ENCODE measurements at places on chromosomes 2 and 18.

GRCh38 chr2:60855989-60856669, 25.2 kb upstream of the REL start:
- DNase-seq: no peak

DNA sequence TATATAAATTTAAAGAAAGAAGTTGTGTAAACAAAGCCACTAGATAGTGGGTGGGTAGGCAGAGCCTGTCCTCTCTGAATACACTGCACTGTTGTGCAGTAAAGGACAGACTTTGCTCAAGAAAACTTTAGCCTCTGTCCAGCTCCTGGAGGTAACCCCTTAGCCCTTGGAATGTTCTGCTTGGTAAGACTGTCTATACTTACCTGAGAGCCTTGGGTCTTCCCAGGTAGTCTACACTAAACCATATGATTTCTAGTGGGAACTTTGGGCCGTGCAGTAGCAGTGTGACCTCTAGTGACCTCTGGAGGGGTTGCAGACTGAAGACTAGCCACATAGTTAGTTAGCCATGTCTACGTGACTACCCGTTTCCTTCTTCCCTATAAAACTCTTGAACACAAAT, 678.3 kb upstream of the NRXN1 start:
- DNase-seq: no peak

- DNase-seq: no peak
Measured at GRCh38 chr18:3967359-3968180, 487.5 kb downstream of the DLGAP1 start.

DNA sequence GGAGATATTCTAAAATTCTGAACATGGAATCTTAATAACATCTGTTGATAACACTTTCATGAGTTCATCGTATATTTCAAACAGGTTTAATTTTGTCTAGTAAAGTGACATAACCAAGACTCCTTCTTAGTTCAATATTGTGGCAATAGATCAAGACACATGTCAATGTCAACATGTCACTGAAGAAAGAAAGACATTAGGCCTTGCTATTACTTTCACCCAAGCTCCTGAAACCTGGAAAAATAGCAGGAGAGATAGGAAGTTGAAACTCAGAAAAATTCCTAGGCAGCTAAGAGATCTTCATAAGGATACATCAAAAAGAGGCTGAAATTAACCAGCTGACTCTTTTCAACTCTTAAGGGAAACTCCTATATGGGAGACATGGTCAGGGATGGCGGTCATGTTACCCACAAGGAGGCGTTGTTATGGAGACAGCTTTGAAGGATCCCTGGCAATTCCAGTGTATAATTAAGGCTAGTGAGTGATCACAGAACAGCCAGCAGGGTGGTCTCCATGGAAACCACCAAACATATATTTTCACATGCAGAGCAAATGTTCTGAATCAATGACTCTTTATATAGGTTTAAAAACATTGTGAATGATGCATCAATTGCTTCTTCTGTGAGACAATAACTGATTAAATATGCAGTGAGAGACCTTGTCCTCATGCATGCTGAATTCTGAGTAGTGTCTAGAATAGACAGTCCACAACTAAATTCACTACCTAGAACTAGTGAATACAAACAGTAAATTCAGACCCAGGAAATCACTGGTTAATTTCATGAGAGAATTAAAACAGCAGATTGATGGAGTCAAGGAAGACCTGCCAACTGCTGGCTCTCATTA, 115.3 kb upstream of the RIOK3 start:
- DNase-seq: peak; percentile 19

DNA sequence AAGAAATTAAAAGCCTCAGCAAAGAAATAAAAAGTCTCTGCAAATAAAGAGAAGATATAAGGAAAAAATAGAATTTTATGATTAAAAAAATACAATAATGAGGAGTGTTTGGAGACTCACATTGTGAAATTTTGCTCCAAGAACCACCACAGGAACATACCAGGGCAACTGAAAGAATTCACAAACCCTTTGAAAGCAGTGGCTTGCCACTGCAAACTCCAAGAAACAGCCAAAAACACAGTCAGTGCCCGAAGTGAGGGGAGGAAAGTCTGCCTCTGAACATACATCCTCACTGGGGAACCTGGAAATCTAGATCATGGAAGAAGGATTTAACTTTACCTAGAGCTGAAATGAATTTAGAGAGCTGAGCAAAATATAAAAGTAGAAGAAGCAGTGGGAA, 33.1 kb downstream of the EVA1A start:
- no peak for DNase-seq

DNA sequence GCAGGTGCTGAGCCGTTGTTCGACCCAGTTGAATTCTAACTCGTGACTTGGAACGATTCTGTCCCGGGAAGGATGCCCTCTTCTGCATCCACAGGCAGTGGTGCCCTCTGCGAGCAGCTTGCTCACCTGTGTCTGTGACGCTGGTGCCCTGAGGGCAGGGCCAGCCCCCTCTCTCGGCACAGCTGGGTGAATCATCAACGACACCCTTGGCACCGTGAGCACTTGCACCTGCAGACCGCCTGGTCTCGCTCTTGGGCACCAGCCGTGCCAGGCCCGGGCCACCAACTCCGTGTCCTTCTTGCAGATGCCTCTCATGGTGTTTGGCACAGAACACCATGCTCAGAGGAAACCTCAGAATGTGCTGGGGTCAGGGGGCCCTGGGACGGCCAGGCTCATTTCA, 75.0 kb downstream of the SLC66A2 start:
- no peak for DNase-seq

DNA sequence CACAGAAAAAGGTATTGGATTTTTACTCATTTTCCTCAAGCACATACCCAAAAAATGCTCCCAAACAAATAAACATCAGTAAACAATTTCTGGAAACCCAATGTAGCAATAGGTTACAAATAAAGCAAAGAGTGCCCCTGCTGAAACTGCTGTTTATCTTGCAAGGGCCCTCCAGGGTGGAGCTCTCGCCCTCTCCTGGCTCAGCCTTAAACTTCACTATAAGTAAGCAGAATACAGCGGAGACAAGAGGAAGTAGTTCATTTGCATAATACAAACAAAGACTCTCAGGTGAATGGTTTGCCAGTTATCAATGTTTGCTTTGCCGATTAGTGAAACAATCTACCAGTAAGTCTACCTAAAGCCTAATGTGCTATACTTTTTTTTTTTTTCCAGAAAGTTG, 437.6 kb downstream of the DLGAP1 start:
- DNase-seq: no peak

GRCh38 chr2:186220409-186220808, 265.7 kb upstream of the ZC3H15 start:
- DNase-seq: no peak

- no peak for DNase-seq
Measured at GRCh38 chr2:113857464-113857863, 32.4 kb upstream of the ACTR3 start.

- DNase-seq: no peak
Measured at GRCh38 chr2:64945973-64946768, 43.0 kb upstream of the SLC1A4 start.

DNA sequence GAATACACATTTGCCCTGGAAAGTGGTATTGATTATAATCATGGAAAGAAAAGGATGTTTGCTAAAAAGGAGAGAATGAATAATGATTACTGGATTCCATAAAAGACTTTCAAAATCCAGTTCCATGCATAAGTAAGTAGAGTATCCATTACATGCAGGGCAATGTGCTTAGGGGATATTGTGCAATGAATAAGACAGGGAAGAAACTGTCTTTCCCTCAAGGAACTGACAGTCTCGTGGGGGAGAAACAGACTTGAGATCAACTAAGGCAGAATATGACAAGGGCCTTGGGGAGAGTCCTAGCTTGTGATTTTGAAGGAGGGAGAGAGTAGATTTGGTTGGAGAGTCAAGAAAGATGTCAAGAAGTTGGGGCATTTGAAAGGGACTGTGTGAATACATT, 130.6 kb downstream of the SPP2 start:
- no peak for DNase-seq

DNA sequence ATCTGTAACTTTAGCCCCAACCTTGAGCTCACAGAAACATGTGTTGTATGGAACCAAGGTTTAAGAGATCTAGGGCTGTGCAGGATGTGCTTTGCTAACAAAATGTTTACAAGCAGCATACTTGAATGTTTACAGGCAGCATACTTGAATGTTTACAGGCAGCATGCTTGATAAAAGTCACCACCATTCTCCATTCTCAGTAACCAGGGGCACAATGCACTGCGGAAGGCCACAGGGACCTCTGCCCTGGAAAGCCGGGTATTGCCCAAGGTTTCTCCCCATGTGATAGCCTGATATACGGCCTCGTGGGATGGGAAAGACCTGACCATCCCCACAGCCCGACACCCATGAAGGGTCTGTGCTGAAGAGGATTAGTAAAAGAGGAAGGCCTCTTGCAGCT, 52.4 kb downstream of the LONRF2 start:
- DNase-seq: no peak

DNA sequence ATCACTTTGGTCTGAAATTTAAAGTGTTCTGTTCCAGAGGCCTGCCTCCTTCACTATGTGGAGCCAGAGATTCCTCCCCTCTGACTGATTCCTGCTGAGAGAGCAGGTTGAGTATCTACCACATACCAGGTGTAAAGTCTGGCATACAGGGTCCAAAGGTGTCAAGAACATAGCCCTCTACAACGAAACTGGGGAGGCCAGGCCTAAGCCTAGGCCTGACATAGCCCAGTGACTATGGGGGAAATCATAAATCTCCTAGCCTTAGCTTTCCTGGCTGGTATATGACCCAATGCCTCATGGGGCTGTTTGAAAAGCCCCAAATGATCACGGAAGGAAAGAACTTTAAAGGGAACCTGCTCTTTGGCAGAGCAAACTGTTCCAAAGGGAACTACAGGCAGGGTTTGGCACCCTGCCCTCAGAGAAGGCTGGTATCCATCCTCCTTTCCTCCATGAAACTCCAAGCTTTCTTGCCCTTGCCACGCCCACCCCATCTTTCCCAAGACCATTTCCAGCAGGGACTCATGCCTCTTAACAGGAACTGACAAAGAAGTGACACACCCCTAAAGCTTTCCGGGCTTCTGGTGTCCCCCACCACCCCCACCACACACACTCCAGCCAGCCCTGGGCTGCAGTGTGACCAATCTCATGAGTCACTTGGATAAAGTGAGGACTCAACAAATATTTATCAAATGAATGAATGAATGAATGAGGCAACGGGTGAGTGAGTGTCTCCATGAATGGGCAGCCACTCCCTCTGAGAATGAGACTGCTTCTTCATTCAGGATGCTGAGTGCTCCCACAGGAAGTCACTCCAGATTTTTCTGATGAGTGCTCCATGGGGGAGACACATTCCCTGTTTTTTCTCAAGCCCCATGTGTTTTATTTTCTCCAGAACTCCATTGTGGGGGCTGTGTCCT, 114.5 kb upstream of the STPG4 start:
- DNase-seq: no peak

DNA sequence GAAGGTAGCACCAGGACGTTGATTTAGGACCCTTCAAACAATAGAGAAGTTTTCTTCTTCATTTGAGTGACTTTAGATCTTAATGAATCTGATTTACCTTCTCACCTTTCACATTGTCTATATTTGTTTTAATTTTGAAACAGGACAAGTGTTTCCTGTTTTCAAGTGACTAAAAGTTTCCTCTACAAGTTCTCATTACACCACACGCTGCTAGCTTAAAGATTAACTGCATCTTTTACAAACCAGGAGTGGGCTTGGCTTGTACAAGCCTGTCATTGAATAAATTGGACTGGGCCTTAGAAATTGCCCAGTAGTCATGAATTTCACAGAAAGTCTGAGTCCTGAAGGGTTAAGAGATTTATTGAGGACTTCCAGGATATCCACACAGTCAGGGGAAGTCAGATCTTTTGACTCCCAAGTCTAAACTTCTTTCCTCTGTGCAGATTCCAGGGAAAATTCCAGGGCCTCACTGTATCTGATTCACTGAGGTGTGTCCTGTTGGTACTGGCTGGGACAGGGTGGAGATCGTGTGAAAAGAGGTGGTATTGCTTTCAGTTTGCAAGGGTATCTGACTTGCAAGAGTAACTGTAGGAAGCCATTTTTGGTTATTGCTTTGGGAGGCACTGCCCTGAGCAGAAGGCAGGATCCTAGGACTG, 3.4 kb downstream of the SGPP2 start:
- no peak for DNase-seq

- DNase-seq: no peak
Measured at GRCh38 chr18:62605685-62606084, 82.9 kb downstream of the ZCCHC2 start.

GRCh38 chr2:173970516-173970924, 5.3 kb upstream of the SP3 start:
- DNase-seq: no peak
